ENCODE measurements at places on chromosomes 6 and 20. TPM values are rescaled to one million over a fixed set of nuclear protein-coding genes. Genes with fewer than 3 reads are reported as not detected.

- DNase-seq, result no peak
- H3K36me3 ChIP-seq, result no peaks in the 10 kb centered on the region
These were observed 111.3 kb upstream of the PRSS16 start for GRCh38 chr6:27136077-27136644.

DNA sequence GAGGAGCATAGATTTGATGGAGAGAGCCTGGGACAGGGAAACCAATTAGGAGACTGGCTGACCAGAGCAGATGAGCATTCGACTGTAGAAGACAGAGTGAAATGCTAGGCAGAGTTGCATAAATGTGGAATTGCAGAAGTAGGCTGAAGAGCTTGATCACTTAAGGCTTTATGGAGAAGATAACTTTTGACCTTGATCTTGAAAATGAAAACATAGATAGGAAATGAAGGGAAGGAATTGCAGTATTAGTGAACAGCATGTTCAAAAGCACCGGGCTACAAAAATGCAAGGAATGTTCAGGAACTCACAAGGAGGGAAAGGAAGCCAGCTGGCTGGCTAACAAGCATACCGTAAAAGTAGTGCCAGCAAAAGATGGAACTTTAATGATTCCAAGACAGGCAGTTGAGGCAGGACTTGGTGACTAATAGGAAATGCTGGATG is 20.5 kb upstream of the LTV1 start:
- no peak overlapping the region for H3K4me3 ChIP-seq
- H3K27ac ChIP-seq, result no peak overlapping the region
- peaks cover 29% of the 10 kb centered on the region for H3K4me1 ChIP-seq
- H3K27me3 ChIP-seq, result no peaks in the 10 kb centered on the region
- DNase-seq, result no peak
- H3K36me3 ChIP-seq, result no peaks in the 10 kb centered on the region

DNA sequence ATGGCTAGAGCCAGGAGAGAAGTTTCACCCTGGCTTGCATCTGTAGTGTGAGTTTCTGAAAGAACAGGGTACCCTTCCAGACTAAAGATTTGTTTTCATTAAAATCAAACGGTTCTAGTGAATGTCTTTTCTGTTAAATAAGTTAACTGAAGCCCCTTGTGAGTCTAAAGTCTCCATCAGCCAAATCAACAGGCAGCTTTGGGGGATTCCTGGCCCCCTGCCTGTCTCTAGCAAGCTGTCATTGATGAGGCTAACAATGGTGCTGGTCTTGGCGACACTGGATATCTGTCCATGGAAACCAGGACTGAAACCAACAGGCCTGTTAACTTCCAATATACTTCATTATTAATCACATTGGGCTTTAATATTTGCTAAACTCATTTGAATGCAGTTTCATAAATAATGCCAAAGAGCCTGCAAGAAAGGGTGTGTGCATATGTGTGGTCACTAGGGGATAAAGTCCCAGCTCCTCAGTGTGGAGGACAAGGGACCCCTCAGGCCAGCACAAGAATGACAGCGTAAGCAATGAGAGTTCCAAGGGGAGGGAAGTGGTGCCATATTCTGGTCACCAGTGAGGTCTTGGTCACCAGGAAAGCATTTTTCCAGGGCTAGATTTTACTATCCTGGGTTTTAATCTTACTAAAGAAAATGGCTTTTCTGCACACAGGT is 9.1 kb upstream of the RNF182 start:
- no peaks in the 10 kb centered on the region for H3K4me1 ChIP-seq
- H3K4me3 ChIP-seq, result no peak overlapping the region
- H3K36me3 ChIP-seq, result no peaks in the 10 kb centered on the region
- H3K27me3 ChIP-seq, result no peaks in the 10 kb centered on the region
- no peak for DNase-seq
- H3K27ac ChIP-seq, result no peak overlapping the region

DNA sequence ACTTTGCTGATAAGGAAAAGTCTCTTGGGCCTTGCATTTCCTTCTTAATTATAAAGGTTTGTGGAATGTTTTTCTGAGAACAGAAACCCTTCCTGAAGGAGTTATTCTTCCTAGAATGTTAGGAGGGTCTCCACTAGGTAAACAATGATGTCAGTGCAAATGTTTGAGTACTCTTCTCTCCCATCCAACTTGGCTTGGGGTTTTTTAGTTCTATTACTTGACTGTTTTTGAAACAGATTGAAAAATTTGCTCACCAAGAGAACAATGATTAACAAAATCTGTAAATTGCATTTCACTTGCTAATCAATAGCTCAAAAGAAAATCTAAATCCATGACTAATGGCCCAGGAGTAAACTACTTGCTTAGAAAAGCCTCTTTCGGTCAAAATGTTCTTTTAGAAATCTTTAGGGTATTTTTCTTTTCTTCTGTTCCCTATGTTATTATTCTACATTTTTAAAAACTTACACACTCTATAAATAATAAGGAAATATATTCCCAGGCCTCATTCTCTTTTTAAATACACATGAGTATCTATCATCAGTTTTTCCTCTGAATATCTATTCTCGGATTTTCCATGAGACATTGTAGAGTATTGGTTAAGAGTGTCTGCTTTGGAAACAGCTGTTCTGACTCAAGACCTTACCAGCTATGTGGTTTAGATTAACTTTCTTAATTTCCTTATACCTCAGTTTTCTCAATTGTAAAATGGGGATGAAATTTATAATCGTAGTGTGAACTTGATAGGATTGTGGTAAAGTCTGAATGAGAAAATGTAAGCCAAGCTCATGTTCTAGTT is 234.2 kb upstream of the CITED2 start:
- no peaks in the 10 kb centered on the region for H3K36me3 ChIP-seq
- DNase-seq, result no peak
- H3K4me3 ChIP-seq, result no peak overlapping the region

- H3K4me3 ChIP-seq, result no peak overlapping the region
- H3K4me1 ChIP-seq, result no peaks in the 10 kb centered on the region
- peaks cover 14% of the 10 kb centered on the region for H3K36me3 ChIP-seq
- H3K27me3 ChIP-seq, result no peaks in the 10 kb centered on the region
These were observed 65.6 kb downstream of the ZNF292 start for GRCh38 chr6:87220997-87221396.

- H3K27me3 ChIP-seq, result no peaks in the 10 kb centered on the region
- DNase-seq, result no peak
- no peak overlapping the region for H3K4me3 ChIP-seq
- no peak overlapping the region for H3K27ac ChIP-seq
These were observed 189.8 kb upstream of the OPRM1 start for GRCh38 chr6:153849072-153849779.

DNA sequence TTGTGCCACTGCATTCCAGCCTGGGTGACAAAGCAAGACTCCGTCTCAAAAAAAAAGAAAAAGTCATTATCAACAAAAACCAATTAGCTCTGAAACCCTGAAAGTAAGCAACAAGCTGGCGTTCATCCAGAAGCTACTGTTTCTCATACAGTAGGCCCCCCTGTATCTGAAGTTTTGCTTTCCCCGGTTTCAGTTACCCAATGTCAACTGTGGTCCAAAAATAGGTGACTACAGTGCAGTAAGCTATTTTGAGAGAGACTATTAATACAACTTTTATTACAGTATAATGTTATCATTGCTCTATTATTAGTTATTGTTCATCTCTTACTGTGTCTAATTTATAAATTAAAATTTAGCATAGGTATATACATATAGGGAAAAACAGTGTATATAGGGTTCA is 135.1 kb downstream of the KIF16B start:
- no peaks in the 10 kb centered on the region for H3K36me3 ChIP-seq
- no peak overlapping the region for H3K27ac ChIP-seq
- H3K4me3 ChIP-seq, result no peak overlapping the region
- H3K4me1 ChIP-seq, result no peaks in the 10 kb centered on the region
- no peak for DNase-seq
- no peaks in the 10 kb centered on the region for H3K27me3 ChIP-seq

DNA sequence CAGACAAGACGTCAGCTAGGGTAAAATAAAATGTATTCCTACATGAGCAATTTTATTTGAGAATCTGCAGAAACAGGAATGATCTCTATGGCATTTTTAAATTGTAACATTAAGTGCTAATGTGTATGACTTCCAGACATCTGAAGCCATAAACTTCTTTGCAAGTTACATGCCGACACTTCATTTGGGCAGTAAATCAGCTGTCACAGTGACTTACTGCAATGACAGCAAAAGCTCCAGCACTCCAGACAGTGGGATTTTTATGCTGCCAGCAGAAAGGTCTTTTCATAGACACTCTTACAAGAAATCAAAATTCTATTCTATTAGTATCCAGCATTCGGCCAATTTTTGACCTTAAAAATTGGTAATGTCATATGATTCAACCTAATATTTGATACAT is 156.3 kb upstream of the SNX9 start:
- no peak overlapping the region for H3K27ac ChIP-seq
- H3K36me3 ChIP-seq, result no peaks in the 10 kb centered on the region
- no peak overlapping the region for H3K4me3 ChIP-seq
- no peak for DNase-seq
- no peaks in the 10 kb centered on the region for H3K27me3 ChIP-seq

DNA sequence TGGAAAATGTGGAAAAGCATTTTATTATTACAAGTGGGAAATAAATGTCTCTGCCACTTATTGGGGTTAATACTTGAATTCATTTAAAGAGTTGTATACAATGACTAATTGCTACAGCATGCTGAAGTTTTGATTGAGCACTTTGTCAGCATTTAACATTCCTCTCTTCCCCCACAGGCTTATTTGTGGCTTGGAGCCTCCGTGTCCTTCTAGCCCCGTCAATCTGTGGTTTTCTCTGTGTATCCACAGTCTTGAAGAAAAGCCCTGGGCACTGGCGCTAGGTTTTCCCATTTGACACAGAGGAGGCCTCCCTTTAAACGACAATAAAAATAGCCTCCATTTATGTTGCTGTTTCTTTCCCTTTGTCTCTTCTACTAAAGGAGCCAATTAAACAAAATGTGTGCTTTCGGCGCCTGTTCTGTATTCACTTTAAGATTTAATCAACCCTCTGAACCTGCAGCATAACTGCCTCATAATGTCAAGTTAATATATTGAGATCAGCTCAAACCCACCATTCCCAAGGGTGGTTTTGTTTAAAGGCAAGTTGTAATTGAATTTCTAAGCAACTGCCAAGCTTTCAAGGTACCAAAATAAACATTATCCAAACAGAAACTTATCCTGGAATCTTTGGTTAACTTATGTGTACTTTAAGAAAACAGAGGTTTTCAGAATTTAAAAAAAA is 326.6 kb upstream of the RNF24 start:
- H3K36me3 ChIP-seq, result no peaks in the 10 kb centered on the region
- H3K27me3 ChIP-seq, result no peaks in the 10 kb centered on the region
- H3K27ac ChIP-seq, result peak overlapping the region; percentile 13
- peak overlapping the region; percentile 31 for H3K4me3 ChIP-seq
- no peak for DNase-seq

- no peak overlapping the region for H3K27ac ChIP-seq
- no peaks in the 10 kb centered on the region for H3K4me1 ChIP-seq
- no peaks in the 10 kb centered on the region for H3K27me3 ChIP-seq
These were observed 48.2 kb upstream of the RALY start for GRCh38 chr20:33945391-33946081.

- no peak overlapping the region for H3K4me3 ChIP-seq
- no peak for DNase-seq
- no peak overlapping the region for H3K27ac ChIP-seq
- H3K27me3 ChIP-seq, result no peaks in the 10 kb centered on the region
- no peaks in the 10 kb centered on the region for H3K4me1 ChIP-seq
These were observed 145.1 kb downstream of the SAMD5 start for GRCh38 chr6:147653631-147654030.

DNA sequence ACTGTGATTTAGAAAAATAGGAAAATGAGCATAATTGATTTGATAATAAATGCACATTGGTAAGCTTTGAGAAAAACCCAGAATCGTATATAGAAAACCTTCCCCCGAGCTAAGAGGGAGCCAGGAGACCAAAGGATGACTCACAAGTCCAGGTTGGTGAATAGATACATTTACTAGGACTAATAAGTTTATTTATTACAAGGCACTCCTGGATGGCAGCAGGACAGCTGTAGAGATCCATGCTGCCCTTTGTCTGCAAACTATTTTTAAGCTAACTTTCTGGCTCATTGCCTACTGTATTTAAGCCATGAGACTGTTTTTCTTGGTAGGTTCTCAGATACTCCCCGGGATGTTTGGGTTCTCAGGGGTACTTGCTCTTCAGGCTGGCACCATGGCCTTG is 13.4 kb downstream of the CASP8AP2 start:
- peaks cover 3% of the 10 kb centered on the region for H3K36me3 ChIP-seq
- no peaks in the 10 kb centered on the region for H3K27me3 ChIP-seq
- DNase-seq, result no peak
- peaks cover 20% of the 10 kb centered on the region for H3K4me1 ChIP-seq
- no peak overlapping the region for H3K4me3 ChIP-seq
- H3K27ac ChIP-seq, result no peak overlapping the region

GRCh38 chr6:11770546-11771466 is 7.8 kb downstream of the ADTRP start:
- peak overlapping the region; percentile 84 for H3K27ac ChIP-seq
- peaks cover 28% of the 10 kb centered on the region for H3K4me1 ChIP-seq
- H3K27me3 ChIP-seq, result no peaks in the 10 kb centered on the region
- no peaks in the 10 kb centered on the region for H3K36me3 ChIP-seq
- DNase-seq, result peak; percentile 70

DNA sequence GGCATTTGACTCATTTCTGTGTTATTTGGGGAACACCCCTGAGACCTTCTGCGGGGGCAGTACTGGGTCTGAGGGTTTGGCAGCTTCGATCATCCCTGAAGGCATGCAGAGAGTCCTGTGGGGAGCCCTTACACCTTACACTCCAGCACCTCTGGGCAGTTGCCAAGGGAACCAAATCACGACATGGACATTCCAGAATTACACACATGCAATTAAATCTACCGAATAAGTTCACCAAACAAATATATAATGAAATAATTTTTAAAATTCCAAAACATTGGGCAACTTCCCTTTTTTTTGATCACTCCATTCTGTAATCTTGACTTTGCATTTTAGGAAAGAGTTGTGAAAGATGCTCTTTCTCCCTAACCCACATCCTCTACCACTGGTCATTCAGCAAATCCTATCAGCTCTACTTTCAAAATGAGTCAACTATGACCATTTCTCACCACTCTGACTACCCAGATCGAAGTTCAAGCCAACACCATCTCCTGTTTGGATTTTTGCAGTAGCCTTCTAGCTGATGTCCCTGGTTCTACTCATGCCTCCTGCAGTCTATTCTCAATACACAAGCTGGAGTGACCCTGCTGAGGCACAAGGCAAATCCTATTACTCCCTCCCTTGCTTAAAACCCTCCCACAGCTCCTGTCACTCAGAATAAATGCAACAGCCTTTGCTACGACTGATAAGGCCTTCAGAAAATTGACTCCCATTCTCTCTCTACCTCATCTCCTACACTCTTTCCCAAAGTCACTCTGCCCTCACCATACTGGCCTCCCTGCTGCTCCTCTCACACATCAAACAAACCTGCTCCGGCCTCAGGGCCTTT is 533.3 kb downstream of the HACE1 start:
- no peak for DNase-seq
- peak overlapping the region; percentile 40 for H3K4me3 ChIP-seq
- peaks cover 6% of the 10 kb centered on the region for H3K4me1 ChIP-seq
- no peaks in the 10 kb centered on the region for H3K36me3 ChIP-seq
- H3K27ac ChIP-seq, result no peak overlapping the region

Gene FGD2
- 27.5 TPM for total RNA-seq

Gene LY6G6C
- total RNA-seq, result not detected

Measured in thoracic aorta (tissue), 2 donors.